Fibroblast of the conjunctiva (primary cell): ENCODE measurements at places on chromosomes 4 and X.

DNA sequence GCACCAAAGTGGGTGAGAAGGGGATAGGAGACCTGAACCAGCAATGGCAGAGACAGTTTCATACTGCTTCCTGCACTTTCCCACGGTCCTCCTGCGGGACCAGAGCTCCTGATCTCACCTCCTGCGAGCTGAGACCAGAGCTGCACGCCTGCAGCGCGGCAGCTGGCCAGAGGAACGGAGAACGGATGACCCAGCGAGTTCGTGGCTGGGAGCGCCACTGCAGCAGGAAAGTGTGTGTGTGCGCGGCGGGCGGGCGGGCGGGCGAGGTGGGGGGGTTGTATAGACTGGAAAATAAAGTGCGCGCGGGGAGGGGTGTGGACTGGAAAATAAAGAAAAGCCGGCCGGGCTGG, 16.5 kb downstream of the MCF2 start:
- DNase-seq = no peak

- DNase-seq = no peak
Observed at GRCh38 chr4:7672601-7673000, 237.9 kb upstream of the PSAPL1 start.

DNA sequence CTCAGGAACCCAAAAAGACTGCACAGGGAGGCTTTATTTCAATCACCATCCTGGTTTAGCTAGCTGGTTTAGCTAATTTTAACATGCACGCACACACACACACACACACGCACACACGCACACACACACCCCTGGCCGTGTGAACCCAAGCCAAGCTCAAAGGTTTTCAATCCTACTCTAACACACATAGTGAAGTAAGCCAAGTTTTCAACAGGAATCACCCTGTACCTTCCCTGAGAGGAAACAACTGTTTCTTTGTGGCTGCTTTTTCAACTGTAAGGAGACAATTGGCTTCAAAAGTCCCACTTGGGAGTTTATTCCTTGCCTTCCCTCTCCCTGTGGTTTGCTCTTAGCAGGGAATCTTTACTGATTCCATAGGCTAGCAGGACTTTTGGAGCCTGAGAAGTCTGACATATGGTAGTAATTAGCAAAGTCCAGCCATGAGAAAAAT, 98.9 kb upstream of the BMP3 start:
- DNase-seq = no peak

GRCh38 chrX:153909024-153909979, 4.8 kb downstream of the AVPR2 start:
- no peak for DNase-seq

GRCh38 chrX:39304746-39305145, 503.5 kb downstream of the MID1IP1 start:
- no peak for DNase-seq

DNA sequence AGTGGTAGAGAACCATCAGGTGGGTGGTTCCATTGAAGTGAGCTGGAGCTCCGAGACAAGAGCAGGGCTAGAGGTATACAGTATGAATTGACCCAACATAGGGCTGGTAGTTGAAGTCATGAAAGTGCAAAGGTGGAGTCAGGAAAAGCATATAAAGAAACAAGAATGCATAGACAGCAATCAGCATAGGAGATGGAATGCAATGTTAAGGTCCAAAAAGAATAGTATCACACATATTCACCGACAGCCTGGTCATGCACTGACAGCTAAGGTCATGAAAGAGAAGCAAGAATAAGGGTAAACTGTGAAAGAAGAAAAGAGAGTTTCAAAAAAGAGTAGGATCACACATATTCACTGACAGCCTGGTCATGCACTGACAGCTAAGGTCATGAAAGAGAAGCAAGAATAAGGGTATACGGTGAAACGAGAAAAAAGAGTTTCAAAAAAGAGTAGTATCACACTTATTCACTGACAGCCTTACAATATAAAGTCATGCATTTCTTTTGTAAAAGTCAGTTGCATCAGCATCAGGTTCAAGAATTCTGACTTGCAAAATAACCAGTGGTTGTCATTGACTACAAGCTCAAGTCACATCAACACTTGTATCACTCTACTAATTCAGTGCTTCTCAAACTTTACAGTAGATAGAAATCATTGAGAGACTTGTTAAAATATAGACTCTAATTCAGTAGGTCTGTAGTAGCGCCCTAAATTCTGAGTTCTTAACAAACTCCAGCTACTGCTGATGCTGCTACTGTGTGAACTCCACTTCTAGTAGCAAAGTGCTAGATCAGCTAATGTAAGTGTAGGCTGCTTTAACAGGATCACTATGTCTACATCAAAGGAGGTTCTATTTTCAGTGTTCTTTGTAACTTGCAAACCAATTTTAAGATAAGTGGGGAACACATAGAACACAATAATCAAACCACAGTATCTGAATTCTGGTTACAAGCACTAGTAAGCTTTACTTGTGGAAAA, 221.9 kb downstream of the PDGFC start:
- no peak for DNase-seq

- no peak for DNase-seq
Observed at GRCh38 chr4:68494688-68495087, 47.4 kb downstream of the TMPRSS11E start.

- DNase-seq = no peak
Observed at GRCh38 chr4:188268131-188268908, 129.1 kb downstream of the TRIML1 start.

- no peak for DNase-seq
Observed at GRCh38 chrX:84469226-84469625, 33.0 kb downstream of the HDX start.

DNA sequence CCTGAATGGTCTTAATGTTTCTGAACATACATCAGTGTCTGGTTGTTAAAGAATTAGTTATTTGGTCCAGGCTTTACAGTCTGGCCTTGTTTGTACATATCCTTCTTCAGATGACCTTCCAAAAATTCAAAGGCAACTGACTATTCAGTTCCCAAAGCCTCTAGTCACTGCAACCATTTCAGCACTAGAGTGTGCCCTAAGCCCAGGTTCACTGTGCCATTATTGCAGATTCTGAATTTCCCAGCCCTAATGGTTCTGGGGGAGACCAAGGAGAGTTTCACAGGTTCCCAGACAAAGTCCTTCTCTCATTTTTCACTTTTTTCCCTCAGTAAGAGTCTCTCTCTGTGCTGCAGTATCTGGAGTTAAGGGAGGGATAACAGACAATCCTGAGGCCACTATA, 235.8 kb downstream of the TRAM1L1 start:
- no peak for DNase-seq

DNA sequence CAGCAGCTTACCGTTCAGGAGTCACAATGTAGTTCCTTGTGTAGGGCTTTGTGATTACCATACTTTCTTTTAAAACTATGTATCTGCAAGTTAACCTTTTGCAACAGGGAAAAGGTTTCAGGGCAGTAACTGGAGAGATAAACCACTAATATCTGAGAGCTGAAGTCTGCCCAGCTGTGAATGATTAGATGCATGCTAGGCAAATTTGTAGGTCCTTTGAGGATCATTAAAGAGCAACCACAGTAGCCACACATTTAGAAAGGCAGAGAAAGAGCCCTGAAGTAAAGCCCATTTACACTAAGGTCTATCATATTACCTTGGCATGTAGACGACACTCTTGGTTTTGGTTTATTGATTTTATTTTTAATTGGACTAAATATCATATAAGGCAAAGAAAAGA, 60.0 kb downstream of the ATP8A1 start:
- DNase-seq = no peak

- no peak for DNase-seq
Observed at GRCh38 chrX:37854748-37855147, 7.4 kb upstream of the DYNLT3 start.

DNA sequence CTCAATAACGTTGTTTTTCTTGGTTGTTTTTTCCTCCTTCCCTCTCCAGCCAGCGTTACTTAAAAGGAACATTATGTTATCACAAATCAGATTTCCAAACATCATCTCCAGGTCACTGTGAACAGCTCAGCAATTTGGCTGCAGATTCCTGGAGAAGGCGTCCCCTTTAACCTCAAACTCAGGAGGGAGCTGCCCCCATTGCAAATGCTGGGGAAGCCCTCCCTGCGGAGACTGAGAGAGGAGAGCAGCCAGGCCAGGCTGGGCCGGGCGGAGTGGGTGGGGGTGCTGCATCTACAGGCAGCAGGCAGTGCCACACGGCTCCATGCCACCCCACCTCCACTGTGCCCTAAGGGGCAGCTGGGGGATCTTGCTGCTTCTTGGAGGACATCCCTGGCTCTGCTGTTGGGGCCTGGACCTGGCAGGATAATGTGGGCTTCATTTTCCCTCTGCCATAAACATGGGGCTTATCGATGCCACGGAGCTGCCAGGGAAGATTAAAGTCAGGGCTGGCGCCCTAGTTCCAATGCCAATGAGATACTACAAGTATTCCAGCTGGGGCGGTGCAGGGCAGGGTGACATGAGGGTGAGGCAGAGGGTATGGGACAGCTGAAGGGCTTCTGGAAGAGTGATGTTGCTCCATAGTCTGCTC, 148.8 kb downstream of the PJA1 start:
- no peak for DNase-seq

DNA sequence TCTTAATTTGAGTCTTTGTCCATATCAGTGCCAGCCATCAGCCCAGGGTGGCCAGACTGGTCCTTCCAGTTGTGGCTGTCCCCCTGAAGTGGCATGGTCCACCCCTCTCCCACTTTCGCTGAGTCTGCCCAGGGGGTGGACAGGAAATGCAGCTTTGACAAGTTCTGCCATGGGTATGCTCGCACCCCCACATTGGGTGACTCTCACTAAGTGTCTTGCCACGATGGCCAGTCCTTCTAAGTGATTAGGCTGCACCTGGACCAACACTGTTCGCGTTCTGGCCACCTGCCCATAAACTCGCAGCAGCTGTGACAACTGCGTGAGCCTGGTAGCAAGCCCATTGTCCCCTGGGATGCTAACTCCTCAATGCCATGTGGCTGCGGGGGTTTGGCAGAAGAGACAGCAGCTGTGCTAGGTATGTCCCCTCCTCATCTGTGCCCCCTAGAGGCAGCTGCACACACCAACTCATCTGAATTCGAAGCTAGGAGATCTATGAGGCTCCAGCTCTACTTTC, 10.0 kb upstream of the LNX1 start:
- no peak for DNase-seq

DNA sequence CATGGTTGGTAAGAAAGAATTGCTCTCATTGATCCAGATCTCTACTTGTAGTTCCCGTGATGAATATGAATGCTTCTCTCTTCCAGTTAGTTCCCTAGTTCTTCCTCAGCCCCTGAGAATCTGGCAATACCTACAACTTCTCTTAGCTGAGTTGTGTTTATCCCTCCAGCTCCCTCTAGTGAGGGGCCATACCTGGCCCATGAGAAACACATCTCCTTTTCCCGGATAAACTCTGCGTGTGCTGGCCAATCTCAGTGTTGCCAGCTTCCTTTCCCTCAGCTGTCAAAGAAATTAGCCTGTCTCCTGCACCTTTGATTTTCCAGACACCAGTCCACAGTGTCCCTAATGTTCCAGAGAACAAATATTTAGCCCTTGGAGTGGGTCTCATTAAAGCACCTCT, 5.7 kb downstream of the CBLL2 start:
- no peak for DNase-seq

DNA sequence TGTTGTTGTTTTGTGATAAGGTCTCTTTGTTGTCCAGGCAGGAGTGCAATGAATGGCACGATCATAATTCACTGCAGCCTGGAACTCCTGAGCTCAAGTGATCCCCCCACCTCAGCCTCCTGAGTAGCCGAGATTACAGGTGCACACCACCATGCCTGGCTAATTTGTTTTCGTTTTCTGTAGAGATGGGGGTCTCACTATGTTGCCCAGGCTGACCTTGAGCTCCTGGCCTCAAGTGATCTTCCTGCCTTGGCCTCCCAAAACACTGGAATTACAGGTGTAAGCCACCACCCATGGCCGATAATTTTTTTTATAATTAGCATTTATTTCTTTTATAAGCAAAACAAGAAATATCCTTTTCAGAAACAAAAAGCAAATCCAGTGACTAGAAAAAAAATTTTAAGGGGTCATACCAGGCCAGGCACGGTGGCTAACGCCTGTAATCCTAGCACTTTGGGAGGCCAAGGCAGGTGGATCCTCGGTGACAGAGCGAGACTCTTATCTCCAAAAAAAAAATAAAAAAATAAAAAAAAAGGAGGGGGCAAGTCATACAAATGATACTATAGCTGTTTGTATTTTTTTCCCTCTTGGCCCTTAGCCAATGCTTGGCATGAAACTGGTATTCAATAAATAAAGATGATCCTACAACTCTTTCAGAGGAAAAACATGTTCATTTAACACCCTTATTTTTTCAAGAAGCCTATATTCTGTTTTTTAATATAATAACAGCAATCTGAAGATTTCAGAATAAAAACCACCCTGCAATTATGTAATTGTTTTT, 3.4 kb downstream of the PLAC8 start:
- DNase-seq = no peak

DNA sequence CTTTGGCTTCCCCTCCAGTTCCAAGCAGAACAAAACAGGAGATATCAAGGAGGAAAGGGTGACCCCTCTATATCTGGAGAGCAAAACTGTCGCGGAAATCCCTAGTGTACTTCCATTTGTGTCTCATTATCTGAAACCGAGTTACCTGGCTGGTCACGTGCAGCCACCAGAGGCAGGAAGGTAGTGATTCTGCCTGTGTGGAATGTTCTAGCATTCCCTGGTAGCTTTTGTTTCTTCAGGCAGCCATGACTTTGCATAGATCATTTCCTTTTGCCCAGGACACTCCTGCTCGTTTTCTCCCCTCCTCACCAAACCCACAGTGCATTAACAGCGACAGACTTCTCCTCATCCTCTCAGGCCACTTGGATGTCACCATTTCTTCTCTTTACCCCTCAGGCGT, 107.9 kb downstream of the PTTG2 start:
- no peak for DNase-seq

DNA sequence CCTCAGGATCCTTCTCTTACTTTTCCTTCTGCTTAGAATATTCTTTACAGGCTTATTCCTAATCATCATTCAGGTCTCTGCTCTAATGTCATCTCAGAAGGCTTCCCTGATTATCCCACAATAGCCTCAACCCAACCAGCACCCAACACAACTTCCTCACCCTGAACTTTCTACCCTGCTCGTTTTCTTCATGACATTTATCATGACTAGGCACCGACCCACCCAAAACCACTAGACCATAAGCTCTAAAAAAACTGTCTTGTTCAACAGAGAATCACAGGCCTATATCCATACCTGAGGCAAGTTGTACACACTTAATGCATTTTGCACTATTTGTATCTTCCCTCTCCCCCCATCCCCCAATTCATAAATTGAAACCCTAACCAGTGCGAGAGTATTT, 95.3 kb downstream of the SH3RF1 start:
- DNase-seq = no peak

DNA sequence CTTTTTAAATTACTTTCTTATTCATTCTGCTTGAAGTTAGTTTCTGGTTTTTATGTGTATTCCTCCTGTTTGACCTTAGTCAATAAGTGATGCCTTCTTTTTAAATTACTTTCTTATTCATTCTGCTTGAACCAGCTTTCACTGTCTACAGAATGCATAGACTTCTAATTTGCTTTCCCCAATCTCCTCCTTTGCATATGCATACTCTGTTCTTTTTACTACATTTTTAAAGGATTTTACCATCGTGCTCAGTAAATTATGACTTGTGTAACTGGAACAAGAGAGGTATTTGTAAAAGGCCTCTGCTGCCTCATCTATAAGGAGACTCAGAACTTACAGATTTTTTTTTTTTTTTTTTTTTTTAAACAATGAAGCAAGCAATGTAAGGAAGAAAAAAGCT, 228.7 kb downstream of the PPP3CA start:
- no peak for DNase-seq
